Mucosa of gallbladder (tissue), 1 donor: ENCODE measurements at places on chromosomes 2 and 18. TPM values are rescaled to one million over a fixed set of nuclear protein-coding genes. Genes with fewer than 3 reads are reported as not detected.

GRCh38 chr2:141994066-141994465 lies 136.8 kb downstream of the LRP1B start:
- DNase-seq = no peak

GRCh38 chr18:48514786-48515185 lies 24.0 kb upstream of the CTIF start:
- no peak for DNase-seq

DNA sequence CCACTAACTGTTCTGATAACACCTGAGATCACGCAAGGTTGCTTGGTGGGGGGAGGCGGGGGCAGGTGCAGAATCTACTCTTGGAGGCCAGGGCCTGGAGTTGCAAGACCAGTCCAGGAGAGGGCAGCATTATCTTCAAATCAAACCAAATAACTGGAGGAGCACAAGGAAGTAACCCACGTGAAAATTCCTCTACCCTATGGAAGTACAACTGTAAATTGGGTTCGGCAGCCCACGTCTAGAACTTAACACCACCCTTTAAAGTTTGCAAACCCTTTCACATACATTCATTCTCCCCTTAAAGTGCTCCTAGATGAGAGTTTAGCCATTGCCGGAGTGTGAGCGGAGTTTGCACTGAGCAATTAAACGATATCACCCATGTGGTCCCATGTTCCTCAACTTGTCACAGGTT lies 19.6 kb upstream of the CXCR1 start:
- DNase-seq = peak; percentile 74

GRCh38 chr2:152781175-152781574 lies 62.8 kb downstream of the ARL6IP6 start:
- no peak for DNase-seq

GRCh38 chr18:13359210-13359609 lies 140.7 kb downstream of the LDLRAD4 start:
- no peak for DNase-seq

GRCh38 chr2:9144046-9144445 lies 62.6 kb upstream of the ASAP2 start:
- no peak for DNase-seq

DNA sequence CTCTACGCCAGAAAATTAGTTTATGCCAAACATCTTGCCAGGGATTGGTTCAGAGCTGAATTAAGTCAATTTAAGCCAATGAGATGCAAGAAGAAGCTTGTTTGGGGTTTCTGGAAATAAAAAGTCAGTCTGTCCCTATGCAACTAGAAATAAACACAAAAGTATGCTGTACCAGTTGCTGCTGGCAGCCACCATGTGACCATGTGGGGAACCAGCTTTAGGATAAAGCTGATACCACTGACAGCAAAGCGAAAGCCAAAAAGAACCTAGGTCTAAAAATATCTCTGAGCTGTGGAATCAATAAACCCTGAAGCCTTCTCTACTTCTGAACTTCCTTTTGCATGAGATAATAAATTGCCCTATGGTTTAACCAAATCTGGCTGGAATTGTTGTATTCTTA lies 181.8 kb upstream of the PARD3B start:
- DNase-seq = no peak

PLEKHA3 gene
- 37.4 TPM for total RNA-seq

ANKRD29 gene
- 3.1 TPM for total RNA-seq

SLC16A14 gene
- 8.8 TPM for total RNA-seq

PXDN gene
- 31.1 TPM for total RNA-seq

UGT1A10 gene
- 47.5 TPM for total RNA-seq
